ENCODE measurements at places on chromosomes 1 and 21.

GRCh38 chr1:197066719-197067456, at the start of gene F13B:
Gene F13B, minus strand, starts transcription at chr1:197067260. Its CDS starts 37 bp downstream, at chr1:197067223.
- DNase-seq = no peak

DNA sequence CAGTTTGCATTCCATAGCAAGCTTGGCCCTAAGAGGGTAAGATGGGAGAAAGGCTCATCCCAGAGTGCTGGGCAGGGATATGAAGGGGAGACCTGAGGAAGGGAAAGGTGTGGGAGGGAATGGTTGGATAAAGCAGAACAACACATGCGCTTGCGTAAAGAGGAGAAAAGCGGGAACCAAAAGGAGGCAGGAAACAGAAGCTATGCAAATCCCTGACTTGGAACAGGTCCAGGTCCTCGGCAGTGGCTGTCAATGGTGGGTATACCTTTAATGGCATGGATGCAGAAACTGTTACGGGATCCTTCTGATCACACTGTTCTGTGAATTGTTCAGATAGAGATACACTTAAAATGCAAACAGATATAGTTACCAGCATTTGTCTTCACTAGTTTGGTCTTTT, 455.6 kb downstream of the SIPA1L2 start:
- no peak for DNase-seq

GRCh38 chr1:112461200-112461871, 47.4 kb upstream of the WNT2B start:
- no peak for DNase-seq

- no peak for DNase-seq
Observed at GRCh38 chr1:209328196-209328595, 255.3 kb upstream of the CAMK1G start.

- no peak for DNase-seq
Observed at GRCh38 chr1:6731905-6732304, 30.3 kb upstream of the DNAJC11 start.

GRCh38 chr21:35664683-35665082, 395.6 kb downstream of the SETD4 start:
- no peak for DNase-seq

DNA sequence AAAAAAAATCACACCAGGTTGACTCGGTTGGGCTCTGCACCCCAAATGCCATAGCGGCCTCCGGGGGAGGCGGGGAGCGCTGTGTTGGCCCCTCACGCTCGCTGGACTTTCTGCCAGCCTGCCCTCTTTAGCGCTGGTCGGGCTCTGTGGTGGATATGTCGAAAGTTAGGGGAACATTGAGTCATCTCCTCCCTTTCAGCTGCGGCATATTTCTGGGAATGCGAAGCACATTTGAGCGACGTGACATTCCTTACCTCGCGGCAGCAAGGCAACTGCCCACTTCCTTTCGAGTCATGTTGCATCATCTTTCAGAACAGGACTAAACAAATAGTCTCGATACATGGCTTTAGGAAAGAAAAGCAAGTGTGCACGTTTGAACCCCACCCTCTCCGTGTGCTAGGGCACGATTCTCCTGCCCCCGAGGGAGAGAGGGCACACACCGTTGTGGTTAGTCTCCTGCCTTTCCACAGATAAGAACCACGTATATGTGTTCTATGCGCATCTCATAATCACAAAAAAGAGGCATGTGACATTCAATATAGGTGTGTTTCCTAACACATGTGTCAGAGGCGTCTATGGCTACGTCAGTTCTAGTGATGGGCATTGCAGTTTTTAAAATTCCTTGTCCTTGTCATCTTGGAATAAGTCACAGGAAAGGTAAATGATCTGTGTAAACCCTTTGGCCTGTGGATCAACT, 105.9 kb upstream of the SLC45A1 start:
- DNase-seq = no peak

DNA sequence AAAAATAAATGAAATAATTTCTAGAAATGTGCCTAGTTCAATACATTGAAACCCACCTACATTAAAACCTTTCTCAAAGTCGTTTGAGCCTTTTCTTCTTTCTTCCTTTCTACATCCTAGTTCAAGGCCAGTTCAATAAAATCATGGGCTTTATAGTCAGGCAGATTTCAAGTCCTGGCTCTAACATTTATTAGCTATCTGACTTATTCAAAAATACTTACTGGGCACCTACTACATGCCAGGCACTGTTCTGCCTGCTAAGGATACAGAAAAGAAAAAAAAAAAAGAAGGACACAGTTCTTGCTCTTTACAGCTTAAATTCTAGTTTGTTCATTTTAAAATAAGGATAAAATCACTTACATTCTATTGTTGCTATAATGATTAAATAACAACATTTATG, 134.2 kb upstream of the FGGY start:
- no peak for DNase-seq

DNA sequence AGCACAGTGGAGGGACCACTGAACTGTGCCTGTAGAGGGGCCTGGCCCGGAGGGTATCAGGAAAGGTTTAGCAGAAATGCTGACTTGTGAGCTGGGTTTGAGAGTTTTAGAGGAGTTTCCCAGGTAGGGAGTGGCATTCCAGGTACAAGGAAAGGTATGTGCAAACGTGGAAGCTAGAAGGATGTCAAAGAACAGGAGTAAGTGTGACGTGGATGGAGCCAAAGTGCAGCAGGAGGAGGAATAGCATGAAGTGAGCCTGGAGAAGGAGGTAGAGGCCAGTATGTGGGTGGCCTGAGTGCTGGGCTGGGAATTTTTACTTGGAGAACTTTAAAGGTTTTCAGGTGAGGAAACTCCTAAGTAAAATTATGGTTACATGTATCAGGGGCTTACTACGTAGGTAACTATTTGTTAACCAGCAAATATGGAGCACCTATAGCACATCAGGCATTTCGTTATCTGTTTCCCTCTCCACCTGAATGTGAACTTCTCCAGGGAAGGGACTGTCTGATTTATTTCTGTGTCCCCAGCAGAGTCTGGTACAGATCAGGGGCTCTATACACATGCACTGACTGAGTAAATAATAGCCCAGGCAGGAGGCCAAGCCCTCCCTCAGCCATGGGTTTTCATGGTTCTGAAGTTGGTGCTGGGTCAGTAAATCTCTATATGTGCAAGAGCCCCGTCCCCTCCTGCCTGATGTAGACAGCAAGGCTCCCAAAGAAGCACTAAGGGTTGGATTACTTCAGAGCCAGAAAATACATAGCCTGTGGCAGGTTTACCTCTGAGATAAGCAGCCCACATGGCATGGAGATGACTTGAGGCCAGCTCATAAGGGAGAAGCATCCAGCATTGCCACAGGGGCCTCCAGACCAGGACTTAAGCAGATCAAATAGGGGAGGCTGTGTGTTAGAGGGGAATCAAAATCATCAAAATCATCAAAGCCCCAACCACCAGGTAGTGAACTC, 43.4 kb downstream of the CDCP2 start:
- no peak for DNase-seq

DNA sequence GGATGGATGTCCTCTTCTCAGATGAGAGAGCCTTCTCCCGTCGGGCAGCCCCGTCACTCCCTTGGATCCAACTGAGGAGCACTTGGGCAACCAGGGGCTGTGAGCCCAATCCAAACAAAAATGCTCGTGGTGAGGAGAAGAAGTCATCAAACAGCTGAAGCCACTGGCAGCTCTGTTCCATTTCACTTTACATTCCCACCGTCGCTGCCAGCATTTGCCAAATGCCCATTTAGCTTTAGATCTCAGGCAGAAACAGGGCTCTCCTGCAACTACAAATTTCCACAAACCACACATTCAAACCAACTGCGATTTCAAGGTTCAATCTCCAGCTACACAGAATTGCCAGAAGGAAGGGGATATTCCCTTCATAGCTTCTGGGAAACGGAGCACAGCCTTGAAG, 634.6 kb downstream of the SMYD3 start:
- DNase-seq = no peak

- no peak for DNase-seq
Observed at GRCh38 chr21:45713613-45714012, 70.1 kb downstream of the PCBP3 start.

GRCh38 chr1:115694805-115695204, 53.0 kb downstream of the VANGL1 start:
- DNase-seq = no peak

DNA sequence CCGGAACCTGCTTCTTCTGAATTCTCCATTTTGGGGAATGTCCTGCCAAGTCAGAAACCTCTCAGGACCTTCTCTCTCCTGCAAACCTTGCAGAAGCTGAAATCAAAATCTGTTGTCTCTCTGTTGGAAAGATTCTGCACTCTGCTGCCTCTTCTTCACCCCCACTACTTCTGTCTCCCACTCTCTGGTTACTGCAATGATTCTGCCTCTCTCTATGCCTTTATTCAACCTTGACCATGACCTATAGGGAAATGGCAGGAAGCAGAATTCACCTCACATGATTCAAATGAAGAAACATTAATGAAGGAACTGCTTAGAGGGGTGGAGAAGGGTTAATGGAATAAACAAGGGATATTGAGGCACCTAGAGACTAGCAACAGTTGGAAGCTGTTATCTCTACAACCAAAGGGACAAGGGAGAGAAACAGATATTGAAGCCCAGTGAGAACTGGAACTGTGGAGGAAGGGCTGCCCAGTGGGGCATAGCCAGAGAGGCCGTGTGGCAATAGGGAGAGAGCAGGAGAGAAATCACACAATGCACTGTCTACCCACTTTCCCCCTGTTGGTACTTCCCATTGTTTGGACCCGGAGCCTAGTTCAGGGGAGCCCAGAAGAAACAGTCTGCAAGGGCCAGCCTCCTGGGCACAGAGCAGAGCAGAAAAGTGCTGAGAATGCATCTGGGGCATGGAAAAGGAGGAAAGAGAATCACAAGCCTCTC, 76.1 kb upstream of the JUN start:
- DNase-seq = no peak

GRCh38 chr1:109438798-109439297, 12.6 kb upstream of the PSMA5 start:
- DNase-seq = no peak

DNA sequence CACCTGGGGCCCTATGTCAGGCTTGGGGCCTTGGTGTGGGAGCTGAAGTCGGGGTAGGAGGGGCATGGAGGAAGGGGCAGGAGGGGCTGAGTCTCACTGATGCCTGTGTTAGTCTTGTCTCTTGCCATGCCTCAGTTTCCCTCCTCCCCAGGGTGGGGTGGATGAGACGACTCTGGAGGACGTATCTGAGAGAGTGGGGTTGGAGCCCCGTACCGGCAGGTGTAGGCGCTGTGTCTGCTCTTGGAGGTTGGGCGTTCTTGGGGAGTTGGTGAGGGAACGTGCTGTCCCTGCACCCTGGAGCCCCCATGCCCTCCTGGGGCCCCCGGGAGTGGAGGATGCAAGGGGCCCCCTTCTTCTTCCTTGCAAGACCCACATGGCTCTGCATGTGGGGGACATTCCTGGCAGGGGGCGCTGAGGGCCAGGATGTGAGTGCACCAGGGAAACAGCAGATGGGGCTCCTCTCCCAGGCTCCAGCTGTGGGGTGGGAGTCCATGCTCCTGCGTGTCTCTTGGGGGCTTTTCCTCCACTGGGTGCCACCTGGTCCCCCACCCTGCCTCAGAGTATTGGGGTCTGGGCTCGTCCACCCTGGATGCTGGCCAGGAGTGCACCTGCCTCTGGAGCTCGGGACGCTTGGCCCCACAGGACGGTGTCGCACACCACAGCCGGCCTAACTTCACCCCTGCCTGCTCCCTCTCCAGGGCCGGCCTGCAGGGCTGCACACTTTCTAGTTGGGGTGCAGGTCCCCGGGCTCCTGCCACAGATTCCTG, 1.4 kb upstream of the TNFRSF14 start:
- DNase-seq = no peak

DNA sequence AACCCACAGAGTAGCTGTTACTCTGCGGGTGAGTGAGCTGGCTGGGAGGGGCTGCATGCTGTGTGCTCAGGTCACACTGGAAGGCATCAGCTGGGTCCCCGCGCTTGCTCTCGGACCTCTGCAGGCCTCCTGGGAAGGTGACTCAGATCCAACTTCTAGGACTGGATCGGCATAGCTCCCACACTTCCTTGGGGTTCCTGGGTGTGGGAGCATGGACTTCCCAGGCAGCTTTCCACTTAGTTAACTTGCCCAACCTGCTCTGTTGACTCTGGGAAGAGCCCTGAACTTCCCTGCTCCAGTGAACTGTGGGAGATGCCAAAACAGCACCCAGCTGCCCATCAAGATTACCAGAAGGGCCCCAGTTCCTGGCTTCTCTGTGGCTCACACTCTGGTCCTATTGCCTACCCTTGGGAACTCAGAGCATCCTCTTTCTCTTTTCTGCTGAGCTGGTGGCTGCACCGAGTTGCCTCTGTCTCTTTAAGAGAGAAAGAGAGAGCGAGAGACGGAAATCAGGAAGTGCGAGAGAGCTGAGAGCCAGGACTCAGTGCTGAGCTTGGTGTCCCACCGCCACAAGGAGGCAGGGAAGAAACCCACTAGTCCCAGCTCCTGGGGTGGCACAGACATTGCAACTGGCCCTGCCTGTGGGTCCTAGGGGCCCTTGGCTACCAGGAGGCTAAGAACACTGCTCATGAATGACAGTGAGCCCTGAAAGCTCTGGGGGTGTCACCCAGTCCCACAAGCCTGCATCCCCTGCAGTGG, at the start of gene IKBKE:
IKBKE (plus strand) TSS at position 544 of the 759 bp plus-strand sequence. CDS start 2,752 bp downstream, outside the sequence.
- DNase-seq = no peak

- no peak for DNase-seq
Observed at GRCh38 chr1:17643861-17644703, 104.6 kb downstream of the ARHGEF10L start.

GRCh38 chr1:70979881-70980280, 67.7 kb downstream of the PTGER3 start:
- no peak for DNase-seq

GRCh38 chr1:18970762-18971161, 14.3 kb upstream of the IFFO2 start:
- DNase-seq = no peak

DNA sequence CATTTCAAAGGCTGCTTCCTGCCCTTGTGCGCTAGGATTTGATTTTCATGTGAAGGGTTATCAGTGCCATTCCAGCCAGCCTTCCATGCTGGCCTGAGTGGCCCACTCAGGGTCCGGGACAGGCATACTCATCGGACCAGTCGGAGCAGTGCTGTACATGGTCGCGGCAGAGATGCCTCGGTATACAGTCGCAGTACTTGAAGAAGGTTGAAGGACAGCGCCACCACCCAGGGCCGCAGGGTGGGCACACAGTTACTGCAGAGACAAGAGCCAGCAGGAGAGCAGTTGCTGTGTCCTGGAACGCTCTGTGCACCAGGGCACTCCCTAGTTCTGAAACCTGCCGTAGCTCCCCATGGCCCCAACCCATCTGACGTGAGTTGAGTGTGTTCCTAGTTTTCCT, 9.1 kb downstream of the LDLRAD1 start:
- DNase-seq = no peak

- no peak for DNase-seq
Observed at GRCh38 chr1:40059338-40059959, 18.9 kb downstream of the CAP1 start.

- DNase-seq = no peak
Observed at GRCh38 chr1:117894078-117894477, 35.3 kb downstream of the GDAP2 start.

DNA sequence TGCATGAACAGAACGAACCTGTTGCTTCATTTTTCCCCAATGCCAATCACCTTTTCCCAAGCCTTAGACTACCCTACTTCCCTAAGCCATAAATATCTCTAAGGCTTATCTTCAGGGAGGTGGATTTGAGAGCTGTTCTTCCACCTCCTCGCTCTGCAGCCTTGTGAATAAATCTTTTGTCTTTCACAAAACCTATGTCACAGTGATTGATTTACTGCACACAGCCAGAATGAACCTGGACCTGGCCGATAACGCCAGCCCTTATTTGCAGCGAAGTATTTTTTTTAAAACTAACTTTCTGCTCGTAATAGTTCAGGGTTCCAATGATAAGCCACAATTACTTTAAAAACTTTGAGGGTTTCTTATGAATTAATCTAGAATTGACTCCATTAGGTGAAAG, 632.6 kb downstream of the PTPRU start:
- DNase-seq = no peak

All from esophagus squamous epithelium (tissue), 5 donors.